Stimulated activated CD8-positive, alpha-beta memory T cell treated with anti-CD3 and anti-CD28 coated beads, Interleukin-15, amount 100 ng/mL, for 4 hours (primary cell): ENCODE measurements at places on chromosomes 3 and 15.

GRCh38 chr3:73705792-73706191 lies 81.1 kb upstream of the PDZRN3 start:
- no peak for DNase-seq

GRCh38 chr15:25094519-25094918 lies 139.7 kb downstream of the SNRPN start:
- no peak for DNase-seq

- DNase-seq = no peak
Measured at GRCh38 chr3:193347521-193348501, 30.7 kb downstream of the ATP13A5 start.

- DNase-seq = no peak
Measured at GRCh38 chr3:194548346-194549321, 61.8 kb upstream of the ATP13A3 start.

- DNase-seq = no peak
Measured at GRCh38 chr3:136685882-136686281, 66.3 kb downstream of the STAG1 start.

DNA sequence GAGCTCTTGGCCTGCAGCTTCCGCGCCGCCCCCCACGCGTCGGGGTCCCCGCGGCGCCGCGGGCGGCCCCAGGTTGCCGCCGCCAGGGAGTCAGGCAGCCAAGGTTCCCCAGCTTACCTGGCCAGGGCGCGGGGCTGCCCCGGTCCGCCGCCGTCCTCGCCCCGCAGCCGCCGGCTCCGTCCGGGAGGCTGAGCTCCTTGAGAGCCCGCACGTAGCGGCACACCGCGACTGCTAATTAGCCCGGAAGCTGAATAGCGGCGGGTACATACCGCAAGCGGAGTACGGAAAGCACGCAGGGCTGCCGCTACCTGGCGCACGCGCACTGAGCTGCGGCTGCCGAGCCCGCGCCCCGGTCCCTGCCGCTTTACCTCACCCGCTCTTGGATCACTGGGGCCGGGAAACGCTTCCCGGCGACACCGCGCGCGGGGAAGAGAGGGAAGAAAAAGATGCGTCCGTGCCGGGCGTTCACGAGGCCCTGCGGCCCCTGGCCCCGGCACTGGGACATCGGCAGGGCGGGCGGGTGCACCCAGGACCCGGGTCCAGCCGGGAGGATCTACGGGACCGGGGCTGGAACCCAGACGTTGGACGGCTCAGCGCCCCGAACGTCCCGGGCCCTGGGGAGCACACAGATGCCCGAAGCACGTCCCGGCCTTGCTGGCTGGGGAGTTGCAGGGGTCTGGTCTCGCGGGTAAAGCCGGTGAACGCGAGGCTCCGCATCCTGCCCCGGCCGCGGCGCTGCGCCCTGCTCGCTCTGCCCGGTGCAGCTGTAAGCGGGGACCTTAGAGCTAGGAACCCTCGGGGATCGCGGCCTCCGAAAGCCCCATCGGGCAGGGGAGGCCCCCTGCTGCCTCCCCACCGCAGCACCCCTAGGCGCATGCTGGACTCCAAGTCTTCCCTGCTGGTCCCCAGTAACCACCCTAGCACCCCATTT lies at the start of gene GOLGA8B:
GOLGA8B (minus strand) TSS at position 253 of the 931 bp plus-strand sequence. CDS start 47,739 bp downstream, outside the sequence.
- DNase-seq = peak; percentile 56

- DNase-seq = no peak
Measured at GRCh38 chr3:134232151-134232550, 18.5 kb downstream of the RYK start.

- no peak for DNase-seq
Measured at GRCh38 chr3:24605511-24606028, 110.9 kb upstream of the THRB start.

DNA sequence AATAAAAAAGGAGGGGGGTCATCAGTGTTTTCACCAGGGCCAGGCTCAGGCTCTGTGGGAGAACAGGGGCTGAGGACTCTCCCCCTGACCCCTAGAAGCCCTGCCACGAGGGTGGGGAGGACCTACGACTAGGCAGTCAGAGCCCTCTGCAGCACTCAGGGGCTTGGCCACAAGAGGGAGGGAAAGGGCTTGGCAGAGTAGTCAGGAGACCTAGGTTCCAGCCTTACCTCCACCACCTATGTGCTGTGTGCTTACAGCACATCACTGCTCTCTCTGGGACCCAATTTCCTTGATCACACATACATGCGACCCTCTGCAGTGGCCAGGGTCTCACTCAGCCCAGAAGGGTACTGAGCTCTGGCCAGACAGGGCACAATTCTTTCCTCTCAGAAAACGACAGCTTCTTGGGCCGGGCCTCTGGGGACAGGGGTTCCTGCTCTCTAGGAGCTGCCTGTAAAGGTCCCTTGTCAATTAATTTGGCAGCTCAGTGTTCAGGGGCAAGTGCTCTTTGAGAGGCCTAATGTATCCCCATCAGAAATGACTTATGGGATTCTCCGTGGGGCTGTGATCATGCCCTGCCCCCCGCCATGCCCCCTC lies 16.4 kb upstream of the SKIC8 start:
- DNase-seq = no peak

GRCh38 chr3:23654571-23654970 lies 151.2 kb upstream of the UBE2E1 start:
- no peak for DNase-seq

GRCh38 chr3:143479727-143480126 lies 360.2 kb downstream of the CHST2 start:
- no peak for DNase-seq

- no peak for DNase-seq
Measured at GRCh38 chr3:187669675-187670504, at the start of gene SST. Gene SST (minus strand): TSS chr3:187670394. CDS start chr3:187670291, 103 bp downstream.

DNA sequence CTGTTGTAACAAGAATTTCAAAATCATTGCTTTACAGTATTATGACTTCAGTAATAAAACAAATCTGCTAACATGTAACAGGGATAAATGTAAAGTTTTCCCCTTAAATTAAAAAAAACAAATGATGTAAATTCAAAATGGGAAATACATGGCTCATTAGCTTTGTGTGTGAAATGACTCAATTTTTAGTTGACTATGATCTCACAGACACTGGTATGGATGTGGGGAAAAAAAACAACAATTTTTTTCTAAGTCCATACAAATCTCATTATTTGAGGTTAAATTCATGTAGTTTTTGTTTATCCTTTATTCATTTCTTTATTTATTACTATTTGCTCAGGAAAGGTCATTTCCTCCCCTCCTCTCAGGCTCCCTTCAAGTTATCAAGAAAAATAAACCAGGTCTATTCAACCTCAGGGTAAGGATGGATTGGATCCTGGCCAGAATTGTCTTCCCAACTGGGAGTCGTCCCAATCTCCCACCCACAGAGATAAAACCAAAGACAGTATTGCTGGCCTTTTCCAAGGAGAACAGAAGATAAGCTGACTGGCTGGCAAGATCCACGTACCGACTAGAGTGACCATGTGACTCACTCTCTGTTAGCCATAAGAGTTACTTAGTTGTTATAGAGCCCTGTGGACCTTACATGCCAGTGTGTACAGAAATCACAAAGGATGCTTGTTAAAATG lies 373.3 kb downstream of the GAP43 start:
- no peak for DNase-seq

- no peak for DNase-seq
Measured at GRCh38 chr15:34584330-34584668, 848 bp upstream of the GOLGA8B start.

DNA sequence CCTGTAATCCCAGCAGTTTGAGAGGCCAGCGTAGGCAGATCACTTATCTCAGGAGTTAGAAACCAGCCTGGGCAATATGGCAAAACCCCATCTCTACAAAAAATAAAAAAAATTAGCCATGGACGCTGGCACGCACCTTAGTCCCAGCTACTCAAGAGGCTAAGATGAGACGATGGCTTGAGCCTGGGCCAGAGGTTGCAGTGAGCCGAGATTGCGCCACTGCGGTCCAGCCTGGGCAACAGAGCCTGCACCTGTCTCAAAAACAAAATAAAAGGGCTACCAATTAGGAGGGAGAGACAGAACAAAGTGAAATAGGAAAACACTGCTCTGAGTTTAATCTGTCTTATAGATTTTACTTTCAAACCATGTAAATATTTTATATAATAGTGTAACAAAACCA lies 33.8 kb downstream of the MSL2 start:
- DNase-seq = no peak
